ENCODE measurements at places on chromosomes 1 and 21.

DNA sequence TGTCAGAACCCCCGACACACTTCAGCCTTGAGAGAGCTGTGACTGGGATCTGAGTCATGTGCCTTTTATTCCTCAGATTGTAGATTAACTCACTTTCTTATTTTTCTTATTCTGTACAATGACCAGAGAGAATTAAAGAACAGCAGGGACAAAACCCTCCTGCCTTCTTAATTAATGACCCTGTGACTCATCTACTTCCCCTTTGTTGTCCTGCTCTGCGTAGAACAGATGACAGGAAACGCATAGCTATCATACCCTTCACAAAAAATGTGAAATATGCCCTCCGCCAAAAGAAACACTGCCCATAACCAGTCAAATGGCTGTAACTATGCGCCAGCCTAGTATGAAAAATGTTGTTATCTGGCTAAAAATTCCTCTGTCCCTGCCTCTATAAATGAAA is 9.1 kb upstream of the PADI2 start:
- peak; percentile 87 for DNase-seq

DNA sequence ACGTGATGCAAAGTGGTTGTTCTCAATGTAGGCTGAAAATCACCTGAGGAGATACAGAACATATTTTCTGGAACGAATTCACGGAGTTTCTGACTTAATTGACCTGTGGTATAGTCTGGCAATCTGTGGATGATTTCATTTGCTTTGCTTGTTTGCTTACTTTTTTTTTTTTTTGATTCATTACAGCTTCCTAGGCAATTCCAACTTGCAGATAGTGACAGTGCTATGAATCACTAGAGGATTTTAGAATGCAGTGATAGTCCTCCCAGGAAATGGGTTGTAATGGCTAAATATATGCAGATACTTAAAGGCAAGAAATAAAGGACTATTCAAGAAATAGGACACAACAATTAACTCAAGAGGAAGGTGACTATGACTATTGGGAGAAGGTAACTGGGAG is 1378.1 kb upstream of the PRMT6 start:
- no peak for DNase-seq

DNA sequence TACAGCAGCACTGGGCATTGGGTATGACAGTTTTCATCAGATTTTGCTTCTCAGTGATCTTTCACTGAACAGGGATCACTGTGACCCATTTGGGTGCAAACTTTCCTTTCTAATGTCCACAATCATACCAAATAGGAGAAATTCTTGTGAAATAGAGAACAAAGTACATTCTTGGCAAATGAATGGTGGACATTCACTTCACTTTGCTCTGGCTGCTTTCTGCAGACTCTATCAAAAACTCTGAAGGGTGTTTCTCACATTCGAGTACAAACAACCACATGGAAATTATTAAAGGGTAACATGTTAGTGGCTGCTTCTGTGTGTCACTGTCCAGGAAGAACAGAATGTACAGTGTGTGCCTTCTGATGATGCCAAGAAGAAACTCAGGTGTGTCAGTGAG is 61.9 kb upstream of the ADAM30 start:
- DNase-seq, result no peak

DNA sequence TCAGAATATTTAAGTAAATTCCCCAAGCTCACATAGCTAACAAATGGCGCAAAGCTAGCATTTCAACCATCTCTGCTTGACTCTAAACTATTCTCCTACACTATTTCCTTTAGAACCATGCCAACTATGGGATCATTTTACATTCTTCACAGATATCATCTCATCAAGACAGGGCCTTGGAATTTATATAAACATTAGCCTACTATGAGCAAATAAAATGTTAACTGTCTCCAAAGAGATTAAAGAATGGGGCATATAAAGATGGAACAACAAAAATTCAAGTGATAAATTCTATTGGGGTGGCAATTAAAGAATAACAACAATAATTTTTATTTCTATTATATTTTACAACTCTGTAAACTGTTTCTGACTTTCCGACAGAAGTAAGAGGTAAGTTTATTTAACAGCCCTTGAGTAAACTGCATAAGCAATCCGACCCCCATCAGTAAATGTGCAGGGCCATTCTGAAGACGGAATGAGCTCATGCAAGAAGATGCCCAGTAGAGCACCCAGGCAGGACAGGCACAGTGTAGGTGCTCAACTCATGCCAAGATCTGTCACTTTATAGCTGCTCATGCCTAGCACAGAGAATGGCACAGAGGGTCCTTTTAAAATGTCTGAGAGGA is 261.9 kb downstream of the VAV3 start:
- no peak for DNase-seq

- no peak for DNase-seq
Observed at GRCh38 chr1:212004895-212005608, 30.3 kb downstream of the INTS7 start.

GRCh38 chr1:108852221-108852975 is 4.5 kb downstream of the AKNAD1 start:
- peak; percentile 58 for DNase-seq

DNA sequence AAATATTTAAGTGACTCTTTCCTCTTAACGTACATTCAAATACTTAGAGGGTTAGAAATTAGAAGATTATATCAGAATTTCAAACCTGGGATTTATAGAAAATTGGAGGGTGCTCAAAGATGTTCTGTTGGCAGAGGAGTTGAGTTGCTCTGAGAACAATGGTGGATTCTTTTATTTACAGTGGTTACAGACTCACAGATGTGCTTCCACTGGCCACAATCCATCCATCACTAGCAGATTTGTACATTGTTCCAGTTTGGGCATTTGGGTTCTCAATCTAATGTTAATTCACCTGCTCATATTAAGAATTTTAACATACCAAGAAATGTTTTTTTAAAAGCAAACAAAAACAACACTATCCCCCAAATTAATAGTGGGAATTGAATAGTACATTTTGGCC is 23.5 kb downstream of the DNAJC6 start:
- DNase-seq, result no peak

DNA sequence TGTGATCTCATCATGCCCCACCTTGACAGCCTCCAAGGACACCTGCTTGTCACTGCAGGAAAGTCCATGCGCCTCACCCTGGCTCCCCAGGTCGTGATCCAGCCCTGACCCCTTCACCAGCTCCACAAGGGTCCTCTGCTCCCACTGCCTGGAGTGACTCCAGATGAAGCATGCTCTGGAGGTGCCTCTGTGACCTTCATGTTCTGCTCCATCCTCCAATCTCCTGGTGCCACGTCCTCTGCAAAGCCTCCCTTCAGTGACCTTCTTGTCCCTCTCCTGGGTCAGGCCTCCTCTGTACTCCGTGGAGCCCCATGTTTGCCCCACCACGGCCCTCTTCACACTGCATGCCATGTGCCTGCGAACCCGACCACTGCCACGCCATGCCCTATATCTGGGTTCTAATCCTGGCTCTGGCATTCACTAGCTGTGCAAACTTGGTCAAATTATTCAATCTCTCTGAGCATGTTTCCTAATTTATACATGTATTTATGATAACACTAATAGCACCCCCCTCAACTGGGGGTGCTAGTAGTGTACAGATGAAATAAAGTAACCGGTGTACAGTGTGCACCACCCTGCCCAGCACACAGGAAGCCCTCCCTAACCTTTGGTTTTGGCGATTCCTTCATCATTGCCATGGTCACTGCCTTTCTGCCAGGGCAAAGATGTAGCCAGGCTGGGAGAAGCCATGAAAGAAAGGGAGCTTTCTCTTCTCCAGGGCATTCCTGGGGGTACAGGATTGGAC is 77.4 kb downstream of the STUM start:
- DNase-seq, result no peak

DNA sequence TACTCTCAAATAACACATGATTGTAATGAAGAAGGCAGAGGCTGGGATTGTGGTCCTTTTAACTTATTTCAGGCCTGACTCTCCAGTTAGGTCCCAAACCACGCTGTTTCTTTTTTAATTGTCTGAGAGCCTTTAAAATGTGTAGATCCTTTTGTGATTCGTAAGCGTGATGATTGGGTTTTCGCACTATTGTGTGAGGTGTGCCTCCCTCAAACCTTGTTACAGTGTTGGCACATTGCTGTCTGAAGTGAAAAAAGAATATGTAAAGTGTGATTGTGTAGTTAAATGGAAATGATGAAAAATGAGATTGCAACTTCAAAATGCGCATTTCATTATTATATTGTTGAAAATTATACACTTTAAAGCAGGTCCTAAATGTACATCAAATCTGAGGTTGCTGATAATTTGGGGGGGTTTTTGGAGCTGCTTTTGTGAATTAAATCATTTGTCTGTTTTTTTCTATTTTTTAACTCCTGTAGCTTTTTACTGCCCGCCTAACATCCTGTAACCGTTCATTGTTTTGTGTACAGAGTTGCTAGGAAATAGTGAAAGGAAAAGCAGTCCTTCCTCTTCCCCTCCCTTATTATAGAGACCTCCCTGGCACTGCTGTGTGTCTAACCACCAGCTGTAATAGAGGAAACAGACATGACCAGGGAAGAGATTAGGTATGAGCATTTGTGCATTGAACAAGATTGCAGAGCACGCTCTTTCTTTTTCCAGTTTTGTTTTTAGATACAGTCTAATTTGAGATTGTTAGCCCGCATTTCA is 43.3 kb downstream of the IARS2 start:
- DNase-seq, result no peak

DNA sequence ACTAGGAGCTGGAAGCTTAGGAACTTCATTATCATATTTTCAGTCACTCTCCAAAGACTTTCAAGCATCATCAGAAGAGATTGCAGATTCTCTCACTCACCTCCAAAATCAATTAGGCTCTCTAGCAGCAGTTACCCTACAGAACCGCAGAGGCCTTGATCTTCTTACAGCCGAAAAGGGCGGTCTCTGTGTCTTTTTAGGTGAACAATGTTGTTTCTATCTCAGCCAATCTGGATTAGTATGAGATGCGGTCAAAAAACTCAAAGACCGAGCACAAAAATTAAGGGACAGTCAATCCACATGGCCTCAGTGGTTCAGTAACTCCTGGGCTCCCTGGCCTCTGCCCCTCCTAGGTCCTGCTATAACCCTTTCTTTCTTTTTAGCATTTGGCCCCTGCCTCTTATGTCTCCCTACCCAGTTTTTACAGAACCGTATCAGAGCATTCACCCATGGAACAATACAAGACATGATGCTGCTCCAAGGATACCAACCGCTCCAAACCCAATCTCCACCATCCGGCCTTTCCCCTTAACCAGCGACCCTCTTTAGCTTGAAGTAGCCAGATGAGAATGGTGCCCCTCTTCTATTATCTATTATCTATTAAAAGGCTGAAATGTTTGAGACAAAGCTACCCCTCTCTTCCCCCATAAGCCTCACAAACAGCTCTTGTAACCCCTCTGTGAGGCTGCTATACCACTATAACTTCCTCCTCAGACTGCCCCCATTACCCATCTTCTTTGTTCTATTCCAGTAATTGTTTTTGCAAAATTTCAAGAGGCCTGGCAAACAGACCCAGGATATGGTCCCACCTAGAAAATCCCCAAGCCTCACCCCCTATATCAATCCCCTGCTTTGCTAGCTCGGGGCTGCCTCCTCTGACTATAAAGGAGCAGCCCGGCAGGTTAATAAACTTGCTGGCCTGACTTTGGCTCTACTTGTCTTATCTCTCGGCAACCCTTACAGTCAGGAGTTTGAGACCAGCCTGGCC is 18.7 kb upstream of the CA6 start:
- DNase-seq, result no peak

- DNase-seq, result no peak
Observed at GRCh38 chr1:18923756-18924211, 21.4 kb upstream of the ALDH4A1 start.

DNA sequence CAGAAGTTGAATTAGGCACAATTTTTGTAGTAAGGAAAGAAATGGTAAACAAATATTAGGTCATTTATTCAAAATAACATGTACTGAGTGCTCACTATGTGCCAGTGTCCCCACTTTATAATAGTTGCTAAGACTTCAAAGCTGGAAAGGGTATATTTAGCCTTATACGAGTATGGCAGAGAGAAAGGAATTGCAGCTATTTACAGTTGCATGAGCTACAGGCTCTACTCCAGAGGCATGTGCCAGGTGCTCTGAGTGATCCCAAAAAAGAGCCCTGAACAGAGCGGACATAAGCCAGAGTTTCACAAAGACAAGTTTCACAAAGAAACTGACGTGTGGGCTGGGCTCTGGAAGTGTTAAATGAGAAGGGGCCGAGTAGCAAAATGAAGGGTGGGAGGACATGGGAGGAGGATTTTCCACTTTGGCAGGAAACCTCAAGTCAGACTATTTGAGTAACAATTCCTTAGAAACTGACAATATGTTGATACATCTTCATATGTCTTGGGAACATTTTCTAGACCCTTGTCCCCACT is 40.9 kb downstream of the FASLG start:
- no peak for DNase-seq

DNA sequence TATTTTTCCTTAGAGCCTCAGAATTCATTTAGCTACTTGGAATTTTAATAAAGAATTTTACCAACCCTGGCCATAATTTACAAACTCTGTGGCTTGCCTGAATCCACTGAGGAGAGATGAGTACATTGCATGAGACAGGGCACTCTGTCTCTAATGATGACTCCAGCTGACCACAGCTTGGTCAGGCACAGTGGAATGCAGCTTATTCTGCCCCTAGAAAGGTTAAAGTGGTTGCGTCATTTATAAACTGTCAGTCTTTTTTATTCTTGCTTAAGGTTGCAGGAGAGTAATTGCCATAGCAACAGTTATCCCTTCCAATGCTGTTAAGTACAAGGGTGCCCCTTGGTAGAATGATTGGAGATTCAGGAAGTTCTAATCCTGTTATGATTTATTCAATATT is 28.3 kb downstream of the PDE4B start:
- peak; percentile 67 for DNase-seq

- no peak for DNase-seq
Observed at GRCh38 chr21:37006486-37007291, at the start of gene RIPPLY3. TSS of gene RIPPLY3 (plus strand) at chr21:37006702. CDS start at chr21:37006773, 71 bp downstream.

DNA sequence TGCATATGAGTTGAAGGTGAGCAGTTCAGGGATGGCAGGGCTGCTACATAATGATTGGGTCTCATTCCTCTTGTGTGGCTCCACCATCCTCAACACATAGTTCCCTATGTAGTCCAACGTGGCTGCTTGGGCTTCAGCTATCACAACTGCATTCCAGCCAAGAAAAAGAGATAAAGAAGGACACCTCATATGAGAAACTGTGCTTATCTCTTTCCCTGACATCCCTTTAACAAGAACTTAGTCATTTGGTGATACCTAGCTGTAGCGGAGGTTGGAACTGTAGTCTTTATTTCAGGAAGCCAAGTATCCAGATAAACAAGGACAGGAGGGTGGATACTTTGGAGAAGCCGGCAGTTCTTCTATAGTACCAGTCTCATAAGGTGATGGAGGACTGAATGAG is 42.7 kb upstream of the DNASE2B start:
- no peak for DNase-seq

DNA sequence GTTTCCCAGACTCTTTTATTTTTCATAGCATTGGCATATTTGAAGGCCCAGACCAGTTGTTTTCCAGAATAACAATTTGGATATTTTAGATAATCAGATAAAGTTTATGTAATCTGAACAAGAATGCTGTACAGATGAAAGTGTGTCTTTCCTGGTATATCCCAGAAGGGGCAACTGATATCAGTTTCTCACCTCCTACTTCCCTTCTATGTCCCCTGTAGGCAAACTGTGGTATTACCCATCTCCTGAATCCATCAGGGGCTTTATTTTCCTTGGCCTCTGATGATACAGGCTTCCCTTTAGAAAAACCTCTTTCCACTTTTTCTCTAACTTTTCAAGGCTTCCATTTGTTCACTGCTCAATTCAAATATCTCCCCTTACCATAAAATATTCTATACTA is 87.5 kb upstream of the RGS1 start:
- DNase-seq, result no peak
